Activated CD8-positive, alpha-beta memory T cell treated with anti-CD3 and anti-CD28 coated beads for 24 hours (primary cell): ENCODE measurements at places on chromosomes 3 and 15.

DNA sequence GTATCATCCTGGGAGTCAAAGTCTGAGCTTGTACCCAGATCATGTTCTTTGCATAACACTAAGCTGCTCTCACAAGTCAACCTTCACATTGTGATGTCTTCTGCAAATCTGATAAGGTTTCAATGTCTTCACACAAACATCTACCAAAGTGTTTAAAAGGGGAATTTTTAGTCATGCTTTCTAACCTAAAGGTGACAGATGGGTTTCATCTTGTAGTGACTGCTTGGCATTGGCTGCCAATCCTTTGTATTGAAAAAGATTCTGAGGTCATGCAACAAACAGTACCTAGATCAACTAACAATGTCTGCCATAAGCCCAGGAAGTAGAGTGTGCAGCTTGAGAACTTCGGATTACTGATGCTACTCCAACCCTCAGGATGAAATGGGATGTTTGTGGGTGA is 43.6 kb upstream of the DIPK2A start:
- DNase-seq, result no peak

- DNase-seq, result no peak
These were observed 111.5 kb upstream of the ETV5 start for GRCh38 chr3:186220365-186220764.

- DNase-seq, result no peak
These were observed 4.1 kb downstream of the SPATA12 start for GRCh38 chr3:57064572-57064971.

- DNase-seq, result no peak
These were observed 65.3 kb upstream of the FSTL1 start for GRCh38 chr3:120516136-120516535.

DNA sequence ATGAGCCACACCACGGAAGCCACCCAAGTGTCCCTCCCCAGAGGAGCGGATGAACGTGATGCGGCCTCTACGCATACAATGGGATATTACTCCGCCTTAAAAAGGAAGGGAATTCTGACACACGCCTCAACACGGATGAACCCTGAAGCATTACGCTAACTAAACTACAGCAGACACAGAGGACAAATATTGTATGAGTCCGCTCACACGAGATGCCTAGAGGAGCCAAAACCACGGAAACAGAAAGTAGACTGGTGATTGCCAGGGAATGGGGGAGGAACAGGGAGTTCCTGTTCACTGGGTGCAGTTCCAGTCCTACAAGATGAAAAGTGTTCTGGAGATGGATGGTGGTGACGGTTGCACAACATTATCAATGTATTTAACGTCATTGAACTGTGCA is 32.7 kb downstream of the SRGAP3 start:
- DNase-seq, result no peak

GRCh38 chr3:13093687-13094086 is 20.5 kb upstream of the IQSEC1 start:
- no peak for DNase-seq

GRCh38 chr3:100175637-100176280 is 61.5 kb upstream of the FILIP1L start:
- no peak for DNase-seq

DNA sequence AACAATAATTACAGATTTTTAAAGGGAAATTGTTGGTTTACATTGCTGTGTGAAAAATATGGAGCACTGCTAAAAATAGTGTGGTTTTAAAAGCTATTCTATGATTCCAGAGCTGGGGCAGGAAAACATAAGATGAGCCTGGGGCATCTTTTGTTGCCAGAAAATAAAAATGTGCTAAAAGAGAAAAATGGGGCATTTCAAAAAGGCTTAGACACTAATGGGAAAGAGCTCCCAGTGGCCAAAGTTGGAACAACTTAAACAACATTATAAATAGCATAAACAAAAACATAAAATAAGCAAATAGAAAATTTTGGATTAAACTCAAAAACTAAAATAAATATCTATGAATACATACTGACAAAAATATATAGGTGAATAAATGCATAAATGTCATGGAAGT is 478.9 kb downstream of the NLGN1 start:
- DNase-seq, result no peak

DNA sequence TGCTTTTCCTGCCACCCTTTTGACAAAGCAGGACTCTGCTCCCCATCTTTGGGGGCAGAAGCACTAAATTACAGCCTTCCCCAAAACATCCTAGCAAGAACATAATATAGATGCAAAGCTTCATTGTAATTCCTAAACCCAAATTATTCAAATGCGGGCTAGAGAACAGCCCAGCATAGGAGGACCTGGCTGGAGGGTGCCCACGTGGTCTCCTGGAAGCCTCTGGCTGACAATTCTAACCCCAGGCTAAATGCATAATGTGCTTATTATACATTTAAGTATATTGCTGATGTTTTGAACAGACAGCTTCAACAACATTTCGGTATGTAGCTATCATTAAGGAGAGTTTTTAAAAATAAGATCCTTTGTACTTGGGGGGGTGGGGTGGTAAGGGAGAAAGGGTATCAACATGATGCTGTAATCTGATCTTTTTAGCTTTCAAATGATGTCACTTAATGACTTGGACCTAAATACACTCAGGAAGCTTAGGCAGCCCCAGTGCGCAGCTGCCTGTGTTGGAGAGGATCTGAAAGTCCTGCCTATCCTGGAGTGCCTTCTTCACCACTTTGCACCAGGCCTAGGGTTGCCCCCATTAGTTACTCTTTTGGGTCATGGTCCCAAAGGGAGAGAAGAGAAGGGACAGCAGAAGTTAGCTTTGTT is 57.2 kb upstream of the USP3 start:
- DNase-seq, result peak; percentile 37
